ENCODE measurements at places on chromosomes 13 and 19.

GRCh38 chr19:45215391-45216191, 29.6 kb downstream of the EXOC3L2 start:
- DNase-seq, result peak; percentile 29

DNA sequence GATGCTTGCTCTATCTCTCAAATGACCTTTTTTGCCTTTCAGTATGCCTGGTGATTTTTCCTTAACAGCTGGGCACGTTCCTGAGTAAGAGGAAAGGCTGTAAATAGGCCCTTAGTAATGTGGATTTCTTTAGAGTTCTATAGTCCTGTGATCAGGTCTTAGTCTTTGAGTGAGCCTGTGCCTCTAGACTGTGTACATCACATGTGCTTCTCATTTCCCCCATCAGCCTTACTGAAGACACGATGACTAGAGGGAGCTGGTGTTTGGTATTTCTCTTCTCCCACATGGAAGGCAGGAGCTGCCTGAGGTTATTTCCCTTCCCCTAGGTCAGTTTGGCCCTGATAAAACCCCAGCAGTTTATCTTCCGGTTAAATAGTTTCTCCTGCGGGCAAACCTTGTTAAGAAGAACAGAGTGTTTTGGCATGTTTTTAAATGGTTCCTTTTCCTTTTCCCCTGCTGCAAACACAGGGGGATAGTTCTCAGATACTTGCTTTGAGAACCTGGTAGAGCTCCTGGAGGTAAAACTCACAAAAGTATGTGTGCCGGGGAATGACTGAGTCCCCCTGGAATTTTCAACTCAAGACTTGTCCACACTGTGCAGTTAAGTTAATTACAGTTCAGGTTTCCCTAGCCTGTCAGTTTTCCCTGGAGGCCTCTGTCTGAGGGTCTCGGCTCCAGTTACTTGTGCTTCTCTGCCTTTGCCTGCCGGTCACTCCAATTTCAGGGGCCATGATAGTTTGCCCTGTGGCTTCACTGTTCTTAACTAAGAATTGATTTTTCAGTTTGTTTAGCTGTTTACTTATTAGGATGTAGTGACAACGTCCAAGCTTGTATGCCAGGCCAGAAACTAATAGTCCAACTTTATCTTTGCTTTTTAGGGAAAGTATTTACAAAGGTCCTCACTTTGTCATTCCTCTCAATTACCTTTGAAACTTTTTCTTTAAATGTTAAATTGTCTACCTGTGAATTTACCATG, 94.4 kb downstream of the URI1 start:
- DNase-seq, result no peak

DNA sequence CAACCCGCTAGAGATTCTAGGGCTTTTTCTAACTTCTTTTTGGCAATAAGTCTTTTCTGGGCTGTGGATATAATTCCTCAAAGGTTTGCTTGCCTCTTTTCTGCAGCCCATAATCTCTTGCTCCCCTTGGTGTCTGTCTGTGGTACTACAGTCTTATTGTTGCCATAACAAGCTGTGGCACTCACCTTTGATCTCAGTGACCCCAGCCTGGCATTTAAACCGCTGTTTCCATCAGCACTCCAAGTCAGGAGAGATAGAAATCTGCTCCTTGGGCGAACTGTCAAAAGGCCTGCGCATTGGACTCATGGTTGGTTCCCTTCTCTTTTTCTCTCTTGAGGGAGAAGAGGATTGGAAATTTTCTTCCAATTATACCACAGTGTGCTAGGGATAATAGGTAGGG, 14.5 kb upstream of the MPHOSPH8 start:
- no peak for DNase-seq

DNA sequence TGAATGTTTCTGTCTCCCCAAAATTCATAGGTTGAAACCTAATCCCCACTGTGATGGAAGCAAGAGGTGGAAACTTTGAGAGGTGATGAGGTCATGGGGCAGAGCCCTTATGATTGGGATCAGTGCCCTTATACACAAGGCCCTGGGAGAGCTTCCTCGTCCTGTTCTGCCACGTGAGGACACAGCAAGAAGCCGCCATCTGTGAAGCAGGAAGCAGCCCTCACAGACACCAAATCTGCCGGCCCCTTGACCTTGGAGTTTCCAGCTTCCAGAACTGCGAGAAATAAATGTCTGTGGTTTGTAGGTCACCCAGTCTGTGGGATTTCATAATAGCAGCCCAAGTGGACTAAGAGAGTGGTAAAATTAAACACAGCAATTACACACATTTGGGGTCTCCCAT, 737.4 kb downstream of the UQCRFS1 start:
- no peak for DNase-seq

- DNase-seq, result no peak
These were observed 18.6 kb upstream of the COG3 start for GRCh38 chr13:45446181-45446580.

GRCh38 chr19:13942023-13942684, 3.9 kb upstream of the PODNL1 start:
- DNase-seq, result no peak

GRCh38 chr19:38039966-38040365, 133.0 kb downstream of the SIPA1L3 start:
- DNase-seq, result no peak

DNA sequence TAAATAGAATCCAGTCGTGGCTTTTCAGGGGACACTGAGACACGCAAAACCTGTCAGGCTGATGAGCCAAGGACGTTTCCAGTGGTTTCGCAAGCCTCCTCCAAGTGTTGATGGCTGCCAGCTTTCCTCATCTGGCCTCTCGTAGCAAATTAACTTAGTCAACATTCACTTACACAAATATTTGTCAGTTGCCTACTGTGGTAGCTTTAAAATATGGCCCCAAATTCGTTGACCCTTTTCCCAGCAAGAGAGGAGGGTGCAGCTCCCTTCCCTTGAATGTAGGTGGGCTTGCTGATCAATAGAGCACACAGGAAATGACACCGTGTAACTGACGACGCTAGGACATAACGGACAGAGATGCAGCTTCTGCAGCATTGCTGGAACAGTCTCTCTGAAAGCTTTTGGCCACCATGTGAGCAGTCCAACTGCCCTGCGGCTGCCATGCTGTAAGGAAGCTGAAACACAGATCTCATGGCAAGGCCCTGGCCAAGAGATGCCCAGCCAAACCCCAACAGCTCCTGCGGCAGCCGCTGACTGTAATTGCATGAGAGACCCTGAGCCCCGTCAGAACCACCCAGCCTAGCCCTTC, 5.5 kb upstream of the RANBP3 start:
- DNase-seq, result no peak

- no peak for DNase-seq
These were observed 10.1 kb downstream of the EPS15L1 start for GRCh38 chr19:16461630-16462051.

DNA sequence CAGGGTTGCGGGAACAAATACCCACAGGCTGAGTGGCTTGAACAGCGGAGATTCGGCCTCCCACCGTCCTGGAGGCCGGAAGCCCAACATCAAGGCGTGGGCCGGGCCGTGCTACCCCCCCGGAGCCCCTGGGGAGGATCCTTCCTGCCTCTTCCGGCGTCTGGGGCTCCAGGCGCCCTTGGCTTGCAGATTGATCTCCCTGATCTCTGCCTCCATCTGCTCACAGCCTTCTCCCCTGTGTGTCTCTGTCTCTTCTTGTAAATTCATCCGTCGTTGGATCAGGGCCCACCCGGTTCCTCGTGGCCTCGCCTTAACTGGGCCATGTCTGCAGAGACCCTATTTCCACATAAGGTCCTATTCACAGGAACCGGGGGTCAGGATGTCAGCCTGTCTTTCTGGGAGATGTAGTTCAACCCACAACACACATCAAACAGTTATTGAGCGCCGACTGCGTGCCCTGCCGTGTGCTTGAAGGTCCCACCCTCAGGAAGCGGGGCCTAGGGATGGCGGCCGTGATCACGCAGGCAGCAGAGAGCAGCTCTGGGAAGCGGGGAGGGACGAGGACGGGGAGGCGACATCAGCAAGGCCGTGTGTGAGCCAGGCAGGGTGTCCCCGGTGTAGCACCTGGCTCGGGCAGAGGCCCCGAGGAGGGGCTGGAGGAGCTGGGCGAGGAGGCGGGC, 21.3 kb downstream of the HCN2 start:
- DNase-seq, result peak; percentile 30

DNA sequence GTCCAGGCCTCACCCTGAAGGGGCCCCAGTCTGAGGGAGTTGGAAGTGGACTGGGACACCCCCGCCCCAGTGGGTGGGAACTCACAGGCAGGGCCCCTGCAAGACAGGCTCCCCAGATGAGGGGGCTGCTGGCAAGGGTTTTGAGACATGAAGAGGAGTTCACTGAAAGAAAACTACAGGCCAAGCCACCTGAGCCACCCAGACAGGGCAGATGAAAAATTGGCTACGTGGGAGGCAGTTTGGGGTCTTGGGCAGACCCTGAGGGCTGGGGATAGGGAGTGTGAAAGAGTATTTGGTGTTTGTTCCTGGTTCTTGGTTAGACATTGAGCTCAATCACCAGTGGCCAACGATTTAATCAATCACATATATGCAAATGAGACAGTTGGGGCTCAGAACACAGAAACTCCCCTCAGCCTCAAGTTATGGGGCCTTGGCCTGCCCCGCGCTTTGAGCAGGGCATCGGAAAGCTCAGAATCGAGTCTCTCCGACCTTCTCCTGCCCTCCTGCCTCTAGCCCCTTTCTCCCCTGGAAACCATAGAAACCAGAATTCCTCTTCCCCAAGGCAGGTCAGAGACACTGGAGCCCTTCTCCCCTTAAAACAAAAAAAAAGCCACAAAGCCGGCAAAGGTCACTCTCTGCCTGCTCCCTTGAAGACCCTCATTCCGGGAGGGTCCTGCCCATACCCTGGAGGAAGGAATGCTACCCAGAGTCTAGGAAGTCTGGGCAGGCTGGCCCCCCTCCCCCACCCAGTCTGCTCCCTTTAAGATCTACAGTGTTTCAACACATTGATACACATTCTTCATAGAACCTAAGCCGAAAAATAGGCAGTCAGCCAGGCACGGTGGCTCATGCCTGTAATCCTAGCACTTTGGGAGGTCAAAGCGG, 1.3 kb upstream of the ISYNA1 start:
- DNase-seq, result no peak

DNA sequence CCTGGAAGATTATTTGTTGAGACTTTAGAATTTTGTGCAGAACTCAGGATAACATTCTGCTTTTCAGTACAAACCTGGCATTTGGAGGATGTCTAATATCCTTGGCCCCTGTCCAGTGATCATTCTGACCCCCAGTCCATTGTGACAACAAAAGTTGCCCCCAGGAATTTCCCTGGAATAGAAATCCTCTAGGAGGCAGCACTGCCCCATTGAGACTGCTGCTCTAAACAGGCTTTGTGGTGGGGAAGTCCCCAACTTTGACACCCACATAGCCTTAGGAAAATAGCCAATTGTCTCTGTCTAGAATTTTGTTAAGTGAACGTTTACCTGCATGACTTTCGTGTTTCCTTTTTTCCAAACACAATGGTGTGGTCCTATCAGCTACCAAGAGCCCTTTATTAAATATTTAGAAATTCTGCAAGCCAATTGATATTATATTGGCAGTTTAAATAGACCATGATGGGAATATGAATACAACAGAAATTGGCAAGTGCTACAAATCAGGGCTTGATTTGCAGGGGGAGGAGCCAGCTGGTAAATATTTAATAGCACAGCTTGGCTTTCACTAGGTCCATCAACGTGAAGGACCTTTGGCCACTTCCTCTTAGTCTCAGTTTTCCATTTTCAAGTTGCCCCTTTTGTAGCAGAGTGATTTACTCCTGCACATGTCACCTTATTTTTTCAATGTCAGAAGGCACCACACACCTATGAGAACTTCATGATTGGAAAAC, 451.7 kb downstream of the EFNB2 start:
- DNase-seq, result peak; percentile 76

DNA sequence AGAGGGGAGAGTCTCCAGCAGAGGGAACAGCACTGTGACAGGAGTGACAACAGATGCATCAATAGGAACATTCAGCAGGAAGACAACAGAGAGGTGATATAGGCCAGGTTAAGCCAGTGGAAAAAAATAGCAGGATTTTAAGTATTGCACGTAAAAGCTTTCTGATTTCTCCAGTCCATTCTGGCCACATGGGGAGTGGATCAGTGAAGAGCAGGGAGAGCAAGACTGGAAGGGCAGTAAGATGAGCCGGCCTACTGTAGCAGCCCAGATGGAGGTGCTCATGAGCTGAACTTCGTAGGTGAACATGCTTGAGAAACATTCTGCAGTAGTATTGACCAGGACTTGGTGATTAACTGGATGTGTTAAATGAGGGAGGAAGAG, 1.7 kb downstream of the UTP14C start:
- no peak for DNase-seq

GRCh38 chr19:53898636-53899341, 10.3 kb upstream of the CACNG7 start:
- DNase-seq, result no peak

- DNase-seq, result no peak
These were observed 7.2 kb upstream of the PABPC3 start for GRCh38 chr13:25088562-25089221.

- DNase-seq, result no peak
These were observed 7.0 kb downstream of the TMEM221 start for GRCh38 chr19:17441241-17442021.

GRCh38 chr13:50685491-50685890, 158.0 kb downstream of the DLEU7 start:
- DNase-seq, result peak; percentile 30

GRCh38 chr13:30406779-30407416, 15.4 kb upstream of the UBE2L5 start:
- DNase-seq, result no peak

DNA sequence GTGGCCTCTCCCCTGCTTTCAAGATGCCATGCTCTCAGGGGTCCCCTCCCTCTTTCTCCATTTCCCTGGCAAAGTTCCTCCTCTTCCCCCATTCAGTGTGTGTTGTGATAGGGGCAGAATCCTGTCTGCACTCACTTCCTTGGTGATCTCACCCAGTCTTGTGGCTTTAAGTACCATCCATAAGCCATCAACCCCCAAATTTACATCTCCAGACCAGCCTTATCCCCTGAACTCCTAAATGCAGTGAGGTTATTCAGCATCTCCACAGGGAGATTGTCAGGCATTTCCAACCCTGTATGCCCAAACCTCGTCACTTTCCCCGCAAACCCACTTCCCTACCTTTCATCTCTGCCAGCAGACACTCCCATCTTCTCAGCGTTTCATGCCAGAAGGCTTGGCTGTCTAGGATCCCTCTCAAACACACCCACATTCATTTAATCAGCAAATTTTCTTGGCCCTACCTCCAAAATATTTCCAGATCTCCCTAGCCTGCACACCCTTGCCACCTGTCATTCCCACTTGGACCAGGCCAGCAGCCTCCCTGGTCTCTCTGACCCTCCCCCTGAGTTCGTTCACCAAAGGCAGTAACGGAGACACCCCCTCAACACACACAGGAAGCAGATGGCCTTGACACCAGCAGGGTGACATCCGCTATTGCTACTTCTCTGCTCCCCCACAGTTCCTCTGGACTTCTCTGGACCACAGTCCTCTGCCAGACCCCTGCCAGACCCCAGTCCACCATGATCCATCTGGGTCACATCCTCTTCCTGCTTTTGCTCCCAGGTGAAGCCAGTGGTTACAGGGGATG, at the start of gene HCST:
Gene HCST (plus strand): TSS at position 676 of the 808 bp plus-strand sequence. CDS start 65 bp downstream, at position 741.
- no peak for DNase-seq

DNA sequence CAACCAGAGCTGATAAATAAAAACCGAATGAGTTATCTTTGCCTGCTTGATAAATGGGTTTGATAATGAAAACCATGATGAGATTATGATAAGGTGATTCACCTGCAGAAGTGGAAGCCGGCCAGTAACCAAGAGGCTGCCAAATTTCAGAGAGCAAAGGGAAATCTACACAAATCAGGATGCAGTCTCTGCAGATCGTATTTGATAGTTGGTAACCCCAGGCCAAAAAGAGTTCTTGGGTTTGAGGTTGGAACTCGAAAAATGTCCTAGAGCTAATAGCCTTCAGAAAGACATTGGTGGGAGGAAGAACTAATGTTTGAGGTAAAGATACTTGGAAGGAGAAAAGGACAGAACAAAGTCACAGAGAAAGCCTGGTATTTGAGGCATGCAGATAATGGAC, 9.6 kb upstream of the LATS2 start:
- DNase-seq, result no peak

GRCh38 chr19:3374369-3375112, 8.2 kb downstream of the NFIC start:
- no peak for DNase-seq
